ENCODE measurements at places on chromosomes 4 and X.

DNA sequence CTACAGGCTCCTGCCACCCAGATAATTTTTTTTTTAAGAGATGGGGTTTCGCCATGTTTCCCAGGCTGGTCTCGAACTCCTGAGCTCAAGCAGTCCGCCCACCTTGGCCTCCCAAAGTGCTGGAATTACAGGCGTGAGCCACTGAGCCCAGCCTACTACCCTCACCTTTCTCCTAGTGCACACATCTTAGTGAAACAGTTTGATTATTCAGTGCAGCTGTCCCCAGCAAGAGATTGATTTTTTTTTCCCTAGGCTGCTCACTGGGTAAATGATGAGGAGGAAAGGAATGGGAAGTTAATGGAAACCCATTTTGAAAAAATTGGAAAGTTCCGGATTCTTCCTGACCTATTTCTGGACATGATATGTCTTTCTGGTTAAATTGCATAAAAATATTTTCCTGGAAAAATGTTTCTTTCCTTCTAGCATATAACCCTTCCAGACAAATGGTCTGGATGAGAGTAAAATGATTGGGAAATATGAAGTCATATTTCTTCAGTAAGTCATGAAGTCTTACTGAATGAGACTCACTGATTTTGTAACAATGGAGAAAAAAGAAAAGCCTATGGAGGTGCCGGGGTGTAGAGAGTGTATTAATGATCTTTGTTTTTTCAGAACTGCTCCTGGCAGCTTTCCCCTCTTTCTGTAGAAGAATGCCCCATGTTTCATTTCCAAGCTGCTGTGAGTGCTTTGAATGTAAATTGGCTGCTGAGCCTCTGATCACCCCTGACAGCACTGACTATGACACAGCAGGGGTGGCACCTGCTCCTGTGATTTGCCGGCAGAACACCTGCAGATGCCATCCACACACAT lies 19.5 kb upstream of the ZNF41 start:
- H3K27ac ChIP-seq, result no peak overlapping the region
- peaks cover 15% of the 10 kb centered on the region for H3K4me1 ChIP-seq
- no peaks in the 10 kb centered on the region for H3K36me3 ChIP-seq
- no peak for DNase-seq
- no peaks in the 10 kb centered on the region for H3K27me3 ChIP-seq

DNA sequence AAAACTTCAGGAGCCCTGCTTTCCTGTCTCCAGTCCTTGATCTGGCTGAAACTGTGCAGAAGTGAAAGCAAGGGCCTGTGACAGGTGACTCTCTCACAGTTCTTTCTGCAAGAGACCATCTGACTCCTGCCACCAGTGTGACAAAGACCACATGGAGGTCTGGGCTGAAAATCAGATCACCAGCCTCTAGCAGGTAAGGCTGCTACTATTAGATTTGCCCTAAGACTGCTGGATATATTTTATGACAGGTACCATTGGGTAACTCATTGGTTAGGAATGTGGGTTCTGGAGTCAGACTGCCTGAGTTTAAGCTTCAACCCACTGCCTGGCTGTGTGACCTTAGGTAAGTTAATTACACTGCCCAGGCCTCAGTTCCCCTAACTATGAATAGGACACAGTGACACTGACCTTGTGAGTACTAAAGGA lies 163.3 kb upstream of the SLC7A11 start:
- H3K27ac ChIP-seq, result no peak overlapping the region
- no peaks in the 10 kb centered on the region for H3K27me3 ChIP-seq
- peaks cover 9% of the 10 kb centered on the region for H3K4me1 ChIP-seq
- no peak for DNase-seq

- peaks cover 2% of the 10 kb centered on the region for H3K27me3 ChIP-seq
- DNase-seq, result no peak
- no peaks in the 10 kb centered on the region for H3K36me3 ChIP-seq
- H3K27ac ChIP-seq, result no peak overlapping the region
- H3K4me1 ChIP-seq, result no peaks in the 10 kb centered on the region
- H3K4me3 ChIP-seq, result no peak overlapping the region
Observed at GRCh38 chr4:45004847-45005565, 278.6 kb upstream of the GNPDA2 start.

DNA sequence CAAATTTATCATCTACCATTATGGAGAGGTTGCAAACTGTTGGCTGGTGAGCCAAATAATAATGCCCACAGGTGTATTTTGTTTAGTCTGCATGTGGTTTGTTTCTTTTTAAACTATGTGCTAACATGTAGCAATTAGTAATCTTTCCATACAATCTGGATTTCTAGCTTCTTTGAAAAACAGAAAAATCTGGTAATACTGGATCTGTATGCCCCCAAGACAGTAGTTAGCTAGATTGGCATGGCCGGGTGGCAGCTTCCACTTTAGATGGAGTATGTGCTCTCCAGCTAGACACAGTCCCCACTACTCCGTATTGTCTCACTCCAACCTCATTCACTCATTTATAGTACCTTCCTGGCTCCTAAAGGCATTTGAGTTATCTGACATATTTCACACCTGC lies 91.3 kb downstream of the NHSL2 start:
- H3K27me3 ChIP-seq, result no peaks in the 10 kb centered on the region
- H3K36me3 ChIP-seq, result no peaks in the 10 kb centered on the region
- H3K4me1 ChIP-seq, result peaks cover 26% of the 10 kb centered on the region
- DNase-seq, result no peak
- H3K27ac ChIP-seq, result no peak overlapping the region

DNA sequence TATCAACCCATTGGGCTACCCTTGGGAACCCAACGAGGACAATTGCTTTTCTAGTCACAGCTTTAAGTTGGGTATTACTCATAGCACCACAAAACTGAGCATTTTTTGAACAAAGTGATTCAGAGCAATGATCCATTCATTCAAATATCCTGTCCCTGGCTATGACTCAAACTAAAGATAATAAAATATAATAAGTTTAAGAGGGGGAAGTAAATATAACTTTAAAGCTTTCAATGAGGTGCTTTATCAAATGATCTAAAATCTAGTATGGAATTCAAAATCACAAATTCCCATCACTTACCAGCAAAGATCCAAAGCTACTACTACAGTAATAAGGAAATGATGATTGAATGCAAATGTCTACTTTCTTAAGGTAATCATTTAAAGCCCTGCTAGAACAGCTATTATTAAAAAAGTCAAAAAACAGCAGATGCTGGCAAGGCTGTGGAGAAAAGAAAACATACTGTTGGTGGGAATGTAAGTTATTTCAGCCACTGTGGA lies 39.8 kb upstream of the S100G start:
- no peak overlapping the region for H3K27ac ChIP-seq
- H3K36me3 ChIP-seq, result peaks cover 29% of the 10 kb centered on the region

GRCh38 chr4:24473309-24473721 lies 111.0 kb downstream of the DHX15 start:
- peaks cover 33% of the 10 kb centered on the region for H3K4me1 ChIP-seq
- DNase-seq, result no peak
- H3K27ac ChIP-seq, result peak overlapping the region; percentile 78
- H3K36me3 ChIP-seq, result no peaks in the 10 kb centered on the region
- H3K4me3 ChIP-seq, result peak overlapping the region; percentile 92

DNA sequence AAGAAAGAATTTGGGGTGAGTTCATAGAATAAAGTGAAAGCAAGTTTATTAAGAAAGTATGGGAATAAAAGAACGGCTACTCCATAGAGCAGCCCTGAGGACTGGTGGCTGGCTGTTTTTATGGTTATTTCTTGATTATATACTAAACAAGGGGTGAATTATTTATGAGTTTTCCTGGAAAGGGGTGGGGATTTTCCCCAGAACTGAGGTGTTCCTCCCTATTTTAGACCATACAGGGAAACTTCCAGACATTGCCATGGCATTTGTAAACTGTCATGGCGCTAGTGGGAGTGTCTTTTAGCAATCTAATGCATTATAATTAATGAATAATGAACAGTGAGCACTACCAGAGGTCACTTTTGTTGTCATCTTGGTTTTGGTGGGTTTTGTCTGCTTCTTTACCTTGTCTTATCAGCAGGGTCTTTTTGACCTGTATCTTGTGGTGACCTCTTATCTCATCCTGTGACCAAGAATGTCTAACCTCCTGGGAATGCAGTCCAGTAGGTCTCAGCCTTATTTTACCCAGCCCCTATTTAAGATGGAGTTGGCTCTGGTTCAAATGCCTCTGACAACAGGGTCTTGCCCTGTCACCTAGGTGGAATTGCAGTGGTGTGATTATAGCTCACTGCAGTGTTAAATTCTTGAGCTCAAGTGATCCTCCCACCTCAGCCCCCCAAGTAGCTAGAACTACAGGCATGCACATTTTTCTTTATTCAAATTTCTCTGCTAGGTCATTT lies 27.1 kb downstream of the RAPGEF2 start:
- peaks cover 5% of the 10 kb centered on the region for H3K4me1 ChIP-seq
- no peaks in the 10 kb centered on the region for H3K27me3 ChIP-seq
- H3K27ac ChIP-seq, result no peak overlapping the region
- H3K36me3 ChIP-seq, result no peaks in the 10 kb centered on the region

GRCh38 chr4:187500796-187501195 lies 494.8 kb upstream of the ZFP42 start:
- no peaks in the 10 kb centered on the region for H3K36me3 ChIP-seq
- no peak overlapping the region for H3K4me3 ChIP-seq
- no peaks in the 10 kb centered on the region for H3K4me1 ChIP-seq
- no peaks in the 10 kb centered on the region for H3K27me3 ChIP-seq

GRCh38 chr4:116005037-116005805 lies 891.8 kb upstream of the NDST4 start:
- DNase-seq, result no peak
- H3K27me3 ChIP-seq, result no peaks in the 10 kb centered on the region
- H3K27ac ChIP-seq, result peak overlapping the region; percentile 35
- H3K4me3 ChIP-seq, result no peak overlapping the region
- no peaks in the 10 kb centered on the region for H3K4me1 ChIP-seq

DNA sequence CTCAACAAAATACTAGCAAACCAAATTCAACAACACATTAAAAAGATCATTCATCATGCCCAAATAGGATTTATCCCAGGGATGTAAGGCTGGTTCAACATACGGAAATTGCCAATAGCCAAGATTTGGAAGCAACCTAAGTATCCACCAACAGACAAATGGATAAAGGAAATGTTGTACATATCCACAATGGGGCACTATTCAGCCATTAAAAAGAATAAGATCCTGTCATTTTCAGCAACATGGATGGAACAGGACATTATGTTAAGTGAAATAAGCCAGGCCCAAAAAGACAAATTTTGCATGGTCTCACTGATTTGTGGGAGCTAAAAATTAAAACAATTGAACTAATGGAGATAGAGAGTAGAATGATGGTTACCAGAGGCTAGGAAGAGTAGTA lies 82.0 kb upstream of the FAM241A start:
- DNase-seq, result no peak
- no peaks in the 10 kb centered on the region for H3K4me1 ChIP-seq
- no peaks in the 10 kb centered on the region for H3K27me3 ChIP-seq
- no peak overlapping the region for H3K4me3 ChIP-seq

- H3K36me3 ChIP-seq, result peaks cover 2% of the 10 kb centered on the region
- H3K27me3 ChIP-seq, result no peaks in the 10 kb centered on the region
- H3K27ac ChIP-seq, result no peak overlapping the region
- no peak overlapping the region for H3K4me3 ChIP-seq
- H3K4me1 ChIP-seq, result no peaks in the 10 kb centered on the region
- no peak for DNase-seq
Observed at GRCh38 chr4:57710053-57710452, 599.9 kb upstream of the IGFBP7 start.

GRCh38 chr4:97558204-97558778 lies 585.0 kb downstream of the STPG2 start:
- H3K27ac ChIP-seq, result no peak overlapping the region
- H3K27me3 ChIP-seq, result no peaks in the 10 kb centered on the region
- H3K4me1 ChIP-seq, result no peaks in the 10 kb centered on the region
- DNase-seq, result no peak
- peaks cover 3% of the 10 kb centered on the region for H3K36me3 ChIP-seq
- no peak overlapping the region for H3K4me3 ChIP-seq

DNA sequence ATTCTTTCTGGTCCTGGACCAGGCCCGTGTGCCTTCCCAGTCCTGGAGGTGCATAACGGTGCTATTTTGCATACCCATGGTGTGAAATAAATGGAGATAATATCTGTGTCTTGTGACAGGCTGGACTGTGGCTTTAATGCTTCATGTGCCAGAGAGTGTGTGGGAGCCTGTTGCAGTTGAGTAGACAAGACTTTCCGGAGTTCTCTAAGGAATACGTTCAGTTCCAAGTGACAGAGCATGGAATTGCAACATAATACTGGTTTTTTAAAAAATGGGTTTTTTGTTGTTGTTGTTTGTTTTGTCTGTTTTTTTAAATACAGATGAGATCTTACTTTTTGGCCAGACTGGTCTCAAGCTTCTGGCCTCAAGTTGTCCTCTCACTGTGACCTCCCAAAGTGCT lies 74.0 kb downstream of the HPRT1 start:
- no peak overlapping the region for H3K27ac ChIP-seq
- DNase-seq, result no peak
- H3K27me3 ChIP-seq, result no peaks in the 10 kb centered on the region
- H3K36me3 ChIP-seq, result peaks cover 2% of the 10 kb centered on the region
- H3K4me3 ChIP-seq, result no peak overlapping the region

GRCh38 chr4:146525754-146526153 lies 4.0 kb upstream of the SLC10A7 start:
- H3K27me3 ChIP-seq, result no peaks in the 10 kb centered on the region
- no peak for DNase-seq
- no peak overlapping the region for H3K4me3 ChIP-seq
- H3K36me3 ChIP-seq, result peaks cover 3% of the 10 kb centered on the region

DNA sequence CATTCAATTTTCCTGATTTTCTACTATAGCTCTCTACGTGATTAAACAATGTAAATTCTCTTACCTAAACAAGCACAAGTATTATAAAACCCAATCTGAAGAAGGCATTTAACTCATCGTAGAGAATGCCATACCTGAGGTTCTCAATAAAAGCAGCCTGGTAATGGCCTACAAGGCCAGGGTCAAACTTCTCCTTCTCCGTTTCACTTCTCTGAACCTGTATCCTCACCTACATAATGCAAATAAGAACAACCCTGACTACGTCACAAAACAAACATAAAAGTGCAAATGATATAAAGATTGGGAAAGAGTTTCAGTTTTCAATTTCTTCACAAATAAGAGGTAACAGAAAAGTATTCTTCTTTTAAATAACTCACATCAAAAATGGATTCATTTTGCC lies 55.6 kb upstream of the STS start:
- peaks cover 11% of the 10 kb centered on the region for H3K36me3 ChIP-seq
- DNase-seq, result no peak
- H3K4me1 ChIP-seq, result peaks cover 16% of the 10 kb centered on the region
- H3K27ac ChIP-seq, result no peak overlapping the region
- no peaks in the 10 kb centered on the region for H3K27me3 ChIP-seq

- no peaks in the 10 kb centered on the region for H3K36me3 ChIP-seq
- no peak for DNase-seq
- no peaks in the 10 kb centered on the region for H3K27me3 ChIP-seq
Observed at GRCh38 chr4:10022346-10023049, 1.2 kb upstream of the SLC2A9 start.

GRCh38 chrX:15158350-15158735 lies 111.5 kb downstream of the ASB9 start:
- no peak for DNase-seq
- no peak overlapping the region for H3K4me3 ChIP-seq
- H3K4me1 ChIP-seq, result peaks cover 1% of the 10 kb centered on the region
- H3K27me3 ChIP-seq, result no peaks in the 10 kb centered on the region
- H3K27ac ChIP-seq, result no peak overlapping the region

DNA sequence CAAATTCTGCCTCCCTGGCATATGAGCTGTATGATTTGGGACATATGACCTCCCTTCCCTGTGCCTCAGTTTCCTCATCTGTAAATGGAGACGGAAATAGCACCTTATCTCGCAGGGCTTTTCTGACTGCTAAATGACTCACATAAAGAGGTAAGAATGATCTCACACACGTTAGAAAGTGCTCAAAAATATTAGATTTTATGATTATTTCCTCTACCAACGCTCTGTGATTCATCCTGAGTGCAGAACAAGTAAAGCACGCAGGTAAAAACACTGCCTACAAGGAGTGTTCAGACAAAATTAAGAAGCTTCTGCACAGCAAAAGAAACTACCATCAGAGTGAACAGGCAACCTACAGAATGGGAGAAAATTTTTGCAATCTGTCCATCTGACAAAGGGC lies 21.1 kb downstream of the ACSL1 start:
- no peak overlapping the region for H3K4me3 ChIP-seq
- no peak for DNase-seq
- peaks cover 12% of the 10 kb centered on the region for H3K27me3 ChIP-seq
- no peaks in the 10 kb centered on the region for H3K36me3 ChIP-seq

All from neural crest cell (in vitro differentiated cells).